ENCODE measurements at places on chromosomes 1 and 21. TPM values are rescaled to one million over a fixed set of nuclear protein-coding genes. Genes with fewer than 3 reads are reported as not detected.

USP48 gene
- 16.7 TPM for polyA plus RNA-seq

HCRTR1 gene
- not detected for polyA plus RNA-seq

ELF3 gene
- 81.8 TPM for polyA plus RNA-seq

CFHR1 gene
- polyA plus RNA-seq = 2.7 TPM

RAB13 gene
- 226 TPM for polyA plus RNA-seq

CFAP126 gene
- polyA plus RNA-seq = 2.5 TPM

IRF6 gene
- polyA plus RNA-seq = 24.0 TPM

GLIS1 gene
- 3.7 TPM for polyA plus RNA-seq

CFHR5 gene
- not detected for polyA plus RNA-seq

DPT gene
- 4.8 TPM for polyA plus RNA-seq

SAMD11 gene
- 13.3 TPM for polyA plus RNA-seq

Data from kidney (tissue), 22 donors.